Activated CD4-positive, alpha-beta memory T cell treated with anti-CD3 and anti-CD28 coated beads for 36 hours (primary cell): ENCODE measurements at places on chromosomes 6 and 20. TPM values are rescaled to one million over a fixed set of nuclear protein-coding genes. Genes with fewer than 3 reads are reported as not detected.

The PKIB gene
- 0.48 TPM for total RNA-seq

DNA sequence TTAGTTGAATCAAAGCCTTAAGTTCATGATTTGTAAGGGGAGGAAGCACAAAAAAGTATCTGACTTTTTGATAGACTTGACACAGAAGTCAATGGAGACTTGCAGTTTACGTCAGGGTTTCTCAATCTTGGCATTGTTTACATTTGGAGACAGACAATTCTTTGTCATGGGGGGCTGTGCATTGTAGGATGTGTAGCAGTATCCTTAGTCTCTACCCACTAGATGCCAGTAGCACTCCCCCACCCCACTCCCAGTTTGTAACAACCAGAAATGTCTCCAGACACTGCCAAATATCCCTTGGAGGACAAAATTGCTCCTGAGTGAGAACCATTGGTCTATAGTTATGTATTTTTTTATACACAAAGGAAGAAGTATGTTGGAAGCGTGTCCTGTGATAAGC lies 434.1 kb downstream of the RFPL4B start:
- DNase-seq, result no peak

The SLC13A3 gene
- total RNA-seq, result 0.10 TPM

GRCh38 chr20:63773571-63774241 lies 34.1 kb downstream of the SLC2A4RG start:
- DNase-seq, result no peak

- DNase-seq, result no peak
Observed at GRCh38 chr6:130775411-130776012, 51.7 kb upstream of the SMLR1 start.

DNA sequence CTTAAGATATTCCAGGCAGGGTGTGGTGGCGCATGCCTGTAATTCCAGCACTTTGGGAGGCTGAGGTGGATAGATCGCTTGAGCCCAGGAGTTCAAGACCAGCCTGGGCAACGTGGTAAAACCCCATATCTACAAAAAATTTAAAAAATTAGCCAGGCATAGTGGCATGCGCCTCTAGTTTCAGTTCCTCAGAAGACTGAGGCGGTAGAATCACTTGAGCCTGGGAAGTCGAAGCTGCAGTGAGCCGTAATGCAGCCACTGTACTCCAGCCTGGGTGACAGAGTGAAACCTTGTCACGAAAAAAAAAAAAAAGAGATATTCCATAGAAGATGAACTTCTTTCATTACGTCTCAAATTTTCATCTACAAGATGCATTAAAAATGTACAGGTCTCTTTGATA lies 46.7 kb upstream of the ISM1 start:
- no peak for DNase-seq

DNA sequence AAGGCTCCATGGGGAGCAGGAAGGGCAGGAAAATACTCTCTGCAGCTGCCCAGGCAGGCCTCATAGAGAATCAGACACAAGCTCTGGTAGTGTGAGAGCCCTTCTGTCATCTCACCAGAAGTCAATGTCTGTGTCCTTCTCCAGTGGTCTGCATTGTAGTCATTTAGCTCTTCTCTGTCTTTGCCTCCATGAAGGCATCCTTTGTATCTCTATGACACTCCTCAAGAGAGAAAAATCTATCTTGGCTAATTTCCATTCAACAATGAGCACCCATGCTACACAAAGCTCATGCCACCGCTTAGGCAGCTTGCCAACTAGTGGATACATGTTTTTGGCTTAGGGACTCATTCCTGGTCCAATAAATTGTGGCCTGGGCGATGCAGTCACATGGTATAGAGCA lies 92.1 kb downstream of the RNF217 start:
- no peak for DNase-seq

The IL20RA gene
- total RNA-seq, result not detected

The SLC26A8 gene
- not detected for total RNA-seq

DNA sequence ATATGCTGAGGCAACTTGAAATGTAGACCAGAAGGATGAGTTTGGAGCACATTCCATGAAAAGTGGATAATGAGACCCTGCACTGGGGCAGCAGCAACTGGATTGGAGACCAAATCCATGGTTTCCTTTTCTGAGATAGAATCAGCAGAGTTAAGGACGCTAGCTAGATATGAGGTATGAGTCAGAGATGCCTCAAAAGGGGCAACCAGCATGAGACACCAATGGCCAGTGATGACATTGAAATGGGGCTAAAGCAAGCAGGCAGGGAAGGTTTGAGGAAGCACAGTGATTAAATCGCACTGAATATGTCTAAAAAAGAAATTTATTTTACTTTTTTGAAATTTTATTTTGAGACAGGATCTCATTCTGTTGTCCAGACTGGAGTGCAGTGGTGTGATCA lies 802.4 kb downstream of the TFAP2A start:
- DNase-seq, result no peak

The UBE2J1 gene
- 23.8 TPM for total RNA-seq

The GPR6 gene
- total RNA-seq, result not detected

DNA sequence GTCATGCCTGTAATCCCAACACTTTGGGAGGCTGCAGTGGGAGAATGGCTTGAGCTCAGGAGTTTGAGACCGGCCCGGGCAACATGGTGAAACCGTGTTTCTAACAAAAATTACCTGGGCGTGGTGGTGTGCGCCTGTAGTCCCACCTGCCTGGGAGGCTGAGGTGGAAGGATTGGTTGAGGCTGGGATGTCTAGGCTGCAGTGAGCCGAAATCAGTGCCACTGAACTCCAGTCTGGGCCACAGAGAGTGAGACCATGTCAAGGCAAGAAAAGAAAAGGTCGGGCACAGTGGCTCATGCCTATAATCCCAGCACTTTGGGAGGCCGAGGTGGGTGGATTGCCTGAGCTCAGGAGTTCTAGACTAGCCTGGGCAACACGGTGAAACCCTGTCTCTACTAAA lies 8.2 kb upstream of the BCAS4 start:
- no peak for DNase-seq

The SLC32A1 gene
- total RNA-seq, result not detected

DNA sequence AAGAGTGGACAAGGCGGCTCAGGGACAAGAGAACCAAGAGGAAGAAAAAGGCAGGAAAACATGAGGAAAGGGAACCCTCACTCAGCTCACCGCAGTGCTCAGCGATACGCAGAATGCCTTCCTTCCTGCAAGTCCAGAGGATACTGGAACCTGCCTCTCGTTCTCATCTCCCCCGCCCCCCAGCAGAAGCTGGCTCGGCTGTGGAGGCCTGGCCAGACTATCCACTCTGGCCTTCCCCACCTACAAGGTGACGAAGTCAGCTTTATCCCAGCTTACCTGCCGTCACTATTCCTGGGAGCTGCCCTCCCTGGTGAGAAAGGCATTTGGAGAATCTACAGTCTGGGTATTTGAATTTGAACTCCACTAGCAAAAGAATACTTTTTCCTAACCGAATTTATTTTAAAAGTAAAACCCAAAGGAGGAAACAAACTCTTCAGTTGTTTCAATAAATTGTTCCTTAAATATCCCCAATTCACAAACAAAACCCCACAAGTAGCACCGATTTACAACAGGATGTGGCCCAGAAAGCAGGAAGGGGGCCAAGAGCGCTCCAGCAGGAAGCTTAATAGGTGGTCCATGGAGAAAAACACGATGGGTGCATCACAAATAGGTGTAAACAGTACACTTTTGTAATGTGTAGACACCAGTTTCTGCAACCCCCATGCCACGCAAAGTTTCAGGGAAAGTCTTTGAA lies 2.1 kb upstream of the DIDO1 start:
- no peak for DNase-seq

DNA sequence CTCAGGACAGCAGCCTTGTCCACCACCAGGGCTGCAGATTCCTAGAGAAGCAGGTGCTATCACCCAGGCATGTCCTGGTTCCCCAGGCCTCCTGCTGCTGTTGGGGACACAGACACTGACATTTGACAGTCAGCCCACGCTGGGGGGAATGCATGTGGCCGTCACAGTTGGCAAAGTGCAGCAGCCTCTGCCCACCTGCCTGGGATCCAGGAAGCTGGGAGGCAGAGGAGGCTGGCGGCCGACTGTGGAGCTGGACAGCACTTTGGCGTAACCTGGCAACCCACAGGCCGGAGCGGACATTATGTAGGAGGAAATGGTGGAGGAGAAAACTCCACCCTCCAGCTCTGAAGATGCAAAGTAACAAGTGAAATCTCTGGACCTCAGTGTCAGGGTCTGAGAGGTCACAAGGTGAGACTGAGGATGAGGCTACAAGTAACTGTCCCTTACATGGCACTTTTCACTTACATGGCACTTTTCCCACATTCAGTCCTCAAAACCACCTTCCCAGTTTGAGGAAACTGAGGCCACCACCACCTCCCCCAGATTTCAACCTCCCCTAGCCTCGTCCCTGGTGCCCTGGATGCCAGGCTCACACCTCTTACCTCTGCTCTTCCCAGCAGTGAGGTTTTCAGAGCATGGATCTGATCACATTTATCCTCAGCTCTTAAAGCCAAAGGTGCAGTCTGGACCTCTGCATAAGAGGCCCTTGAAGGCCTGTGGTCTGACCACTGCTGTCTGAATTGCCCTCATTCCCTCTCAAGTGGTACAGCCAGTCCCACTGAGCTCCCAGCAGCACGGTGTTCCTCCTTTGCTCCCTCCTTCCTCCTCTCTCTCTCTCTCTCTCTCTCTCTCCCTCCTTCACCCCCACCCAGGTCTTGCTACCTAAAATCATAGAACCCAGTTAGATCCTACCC lies 8.7 kb downstream of the MAP1LC3A start:
- no peak for DNase-seq

DNA sequence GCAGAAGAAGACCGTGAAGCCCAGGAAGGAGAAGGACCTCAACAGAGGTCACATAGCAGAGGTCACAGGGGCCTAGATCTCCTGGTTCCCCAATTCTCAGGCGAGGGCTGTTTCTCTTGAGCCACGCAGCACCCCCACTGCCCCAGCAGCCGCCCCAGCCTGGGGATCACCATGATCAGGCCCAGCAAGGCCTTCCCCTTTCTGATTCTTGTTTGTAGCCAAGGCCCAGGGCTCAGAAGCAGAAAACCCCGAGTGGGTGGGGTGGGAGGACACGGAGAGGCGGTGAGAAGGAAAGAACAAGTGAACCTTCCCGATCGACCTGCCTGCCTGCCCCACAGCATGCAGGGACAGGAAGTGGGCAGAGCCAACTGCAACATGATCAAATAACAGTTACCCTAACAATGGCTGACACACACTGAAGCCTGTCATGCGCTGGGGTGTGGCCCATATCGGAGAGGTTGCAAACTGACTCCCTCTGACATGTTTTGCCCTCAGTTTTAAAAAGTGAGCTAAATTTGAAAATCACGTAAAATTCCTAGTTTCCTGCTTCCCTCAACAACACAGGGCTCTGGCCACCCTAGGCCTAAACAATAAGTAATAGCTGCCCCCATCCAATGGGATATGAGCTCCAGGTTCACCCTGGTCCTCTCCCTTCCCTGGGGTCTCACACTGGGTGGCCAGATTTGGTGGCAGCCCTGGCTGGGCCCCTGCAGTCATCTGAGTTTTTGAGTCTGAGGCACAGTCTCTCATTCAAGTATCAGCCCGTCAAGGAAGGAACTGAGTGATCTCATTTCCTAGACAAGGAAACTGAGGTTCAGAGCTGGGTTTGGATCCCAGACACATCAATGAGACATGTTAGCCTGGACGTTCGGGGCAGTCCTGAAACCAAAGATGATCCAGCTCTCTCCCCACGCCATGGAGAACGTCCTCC lies 6.5 kb downstream of the PEDS1 start:
- peak; percentile 89 for DNase-seq

GRCh38 chr6:130105996-130106704 lies 87.8 kb downstream of the L3MBTL3 start:
- DNase-seq, result no peak

DNA sequence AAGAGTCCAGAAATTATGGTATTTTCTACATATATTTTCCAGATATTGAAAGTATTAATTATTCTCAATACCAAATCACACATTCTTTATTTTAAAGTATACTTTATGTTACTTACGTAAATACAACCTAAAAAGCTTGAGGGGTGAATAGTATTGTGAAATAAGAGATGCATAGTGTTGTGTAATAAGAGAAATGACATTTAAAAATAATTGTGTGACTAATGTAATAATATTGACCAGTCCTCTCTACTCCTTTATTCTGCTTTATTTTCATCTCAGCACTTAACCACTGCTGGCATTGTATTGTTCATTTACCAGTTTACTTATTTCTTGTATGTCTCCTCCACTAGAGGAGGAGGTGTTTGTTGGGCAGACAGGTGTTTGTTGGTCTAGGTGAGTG lies 135.6 kb downstream of the EYA4 start:
- DNase-seq, result no peak

- no peak for DNase-seq
Observed at GRCh38 chr20:14260367-14260766, 77.0 kb downstream of the FLRT3 start.

The SPATS1 gene
- total RNA-seq, result not detected

GRCh38 chr6:163311830-163312229 lies 102.7 kb upstream of the QKI start:
- no peak for DNase-seq

DNA sequence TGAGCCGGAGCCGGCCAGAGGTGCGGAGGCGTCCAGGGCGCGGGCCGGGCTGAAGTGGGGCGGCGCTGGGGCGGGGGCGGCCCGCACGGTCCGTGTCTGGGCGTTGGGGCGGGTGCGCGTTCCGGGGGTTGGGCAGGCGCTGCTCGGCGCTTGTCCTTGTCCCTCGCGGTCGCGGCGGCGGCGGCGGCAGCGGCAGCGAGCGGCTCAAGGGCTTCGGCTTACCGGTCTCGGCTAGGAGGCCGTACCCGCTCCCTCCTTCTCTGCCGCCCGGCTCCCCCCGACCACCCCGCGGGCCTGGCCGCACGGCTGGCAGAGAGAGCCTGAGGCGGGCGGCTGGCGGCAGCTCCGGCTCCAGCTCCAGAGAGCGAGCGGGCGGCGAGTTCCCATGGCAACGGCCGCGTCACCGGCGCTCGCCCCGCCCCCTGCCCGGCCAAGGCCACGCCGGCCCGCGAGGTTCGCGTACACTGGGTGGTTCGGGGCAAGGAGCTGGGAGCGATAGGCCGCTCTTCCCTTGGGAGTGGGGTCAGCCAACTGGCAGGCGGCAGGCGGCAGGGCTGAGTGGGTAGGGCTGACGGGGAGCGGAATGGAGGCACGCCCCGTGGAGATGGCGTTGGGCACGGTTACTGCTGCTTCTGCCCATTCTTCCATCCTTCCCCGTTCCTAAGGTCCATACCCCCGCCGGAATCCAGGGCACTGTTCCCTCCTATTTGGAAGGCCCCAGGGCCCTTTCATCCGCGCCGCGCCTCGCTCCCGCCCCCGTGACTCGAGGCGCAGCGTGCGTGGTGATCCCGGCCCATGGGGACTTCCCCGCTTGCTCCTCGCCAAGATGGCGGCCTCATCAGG lies at the start of gene LRRC73:
Gene LRRC73, minus strand, starts transcription at position 363 of the 843 bp plus-strand sequence. CDS start 561 bp downstream, outside the sequence.
- DNase-seq, result peak; percentile 81

- DNase-seq, result no peak
Observed at GRCh38 chr6:163336961-163337360, 77.6 kb upstream of the QKI start.

DNA sequence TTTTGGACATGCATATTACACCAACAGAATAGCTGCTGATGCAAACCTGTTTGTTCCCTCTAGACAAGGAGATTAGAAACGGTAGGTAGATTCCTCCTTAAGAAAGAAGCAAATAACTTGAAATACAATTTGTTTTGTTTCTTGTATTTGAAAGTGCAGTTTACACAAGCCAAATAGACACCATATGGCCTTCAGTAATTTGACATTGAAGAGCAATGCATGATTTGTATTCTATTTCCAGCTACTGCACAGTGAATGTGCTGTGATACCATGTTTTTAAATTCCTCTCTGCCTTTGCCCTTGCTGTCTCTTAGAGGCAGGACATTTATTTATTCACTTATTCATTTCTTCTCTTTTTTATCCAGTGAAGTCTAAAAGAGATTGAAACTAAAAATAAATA lies 31.9 kb upstream of the ANKEF1 start:
- no peak for DNase-seq

The ASF1A gene
- total RNA-seq, result 32.7 TPM

The ZNF831 gene
- total RNA-seq, result 7.6 TPM

The TP53TG5 gene
- 0.55 TPM for total RNA-seq
